Activated T-cell treated with anti-CD3 and anti-CD28 coated beads, Interleukin-2, amount 50 U/mL, for 4 hours (primary cell): ENCODE measurements at places on chromosomes 13 and 19. TPM values are rescaled to one million over a fixed set of nuclear protein-coding genes. Genes with fewer than 3 reads are reported as not detected.
A peak's percentile ranks its signal among the peaks of the same experiment; 100 is the strongest.

DNAAF3 gene
- total RNA-seq = not detected

DNA sequence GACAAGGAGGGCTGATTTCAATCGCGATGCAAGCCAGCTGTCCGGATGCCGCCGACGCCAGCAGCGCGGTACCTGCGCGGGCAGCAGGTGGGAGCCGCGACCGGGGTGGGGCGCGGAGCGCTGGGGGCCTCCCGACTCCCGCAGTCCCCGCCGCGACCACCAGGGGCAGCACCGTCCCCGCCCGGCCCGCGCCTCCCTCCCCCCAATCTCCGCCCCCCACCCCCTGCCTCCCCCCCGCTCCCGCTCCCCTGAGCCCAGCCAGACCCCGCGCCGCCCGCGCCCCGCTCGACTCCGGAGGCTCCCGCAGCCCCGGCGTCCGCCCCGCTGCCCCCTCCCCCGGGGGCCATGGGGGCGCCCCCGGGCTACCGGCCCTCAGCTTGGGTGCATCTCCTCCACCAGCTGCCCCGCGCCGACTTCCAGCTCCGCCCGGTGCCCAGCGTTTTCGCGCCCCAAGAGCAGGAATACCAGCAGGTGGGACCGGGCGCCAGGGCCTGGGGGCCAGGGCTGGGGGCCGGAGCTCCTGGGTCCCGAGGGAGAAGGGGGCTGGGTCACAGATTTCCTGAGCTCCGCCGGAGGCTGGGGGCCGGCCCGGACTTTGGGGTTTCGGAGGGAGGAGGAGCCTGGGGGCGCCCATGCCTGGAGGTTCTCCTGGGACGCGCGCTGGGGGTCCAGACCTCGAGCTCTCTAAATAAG is at the start of gene TTYH1:
Gene TTYH1, plus strand, starts transcription at position 257 of the 693 bp plus-strand sequence. Its CDS starts 89 bp downstream, at position 346.
- peak; percentile 29 for DNase-seq

- no peak for DNase-seq
Measured at GRCh38 chr13:110055089-110055488, 251.9 kb downstream of the COL4A1 start.

DNA sequence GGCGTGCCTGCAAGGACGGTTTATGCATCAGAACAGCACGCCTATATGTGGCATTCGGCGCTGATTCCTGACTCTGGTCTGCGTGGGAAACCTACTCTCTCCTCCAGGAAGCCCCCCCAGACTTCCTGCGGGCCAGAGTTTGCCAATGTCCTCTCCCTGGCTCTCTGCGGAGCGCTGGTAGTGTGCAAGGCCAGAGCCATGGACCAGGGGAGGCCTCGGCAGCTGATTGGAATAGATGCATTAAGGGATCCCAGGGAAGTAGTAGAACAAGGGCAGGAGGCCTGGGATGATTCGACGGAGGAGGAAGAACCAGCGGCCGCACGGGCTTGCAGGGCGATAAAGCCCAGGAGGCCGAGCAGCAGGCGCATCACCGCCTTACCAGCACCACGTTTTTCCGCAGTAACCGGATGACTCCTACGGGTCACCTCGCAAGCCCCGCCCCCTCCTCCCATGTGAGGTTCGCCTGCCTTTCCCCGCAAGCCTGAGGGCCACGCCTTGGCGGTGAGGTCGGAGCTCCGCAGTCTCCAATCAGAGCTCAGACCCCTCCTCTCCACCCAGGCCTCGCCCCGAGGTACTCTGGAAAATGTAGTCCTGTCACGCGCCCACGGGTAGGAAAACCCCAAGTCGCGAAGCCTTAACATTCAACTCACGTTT is 5.0 kb downstream of the CLEC11A start:
- peak; percentile 71 for DNase-seq
